ENCODE measurements at places on chromosomes 11 and 22.

- no peak for DNase-seq
These were observed 102.0 kb downstream of the INSC start for GRCh38 chr11:15216678-15217077.

DNA sequence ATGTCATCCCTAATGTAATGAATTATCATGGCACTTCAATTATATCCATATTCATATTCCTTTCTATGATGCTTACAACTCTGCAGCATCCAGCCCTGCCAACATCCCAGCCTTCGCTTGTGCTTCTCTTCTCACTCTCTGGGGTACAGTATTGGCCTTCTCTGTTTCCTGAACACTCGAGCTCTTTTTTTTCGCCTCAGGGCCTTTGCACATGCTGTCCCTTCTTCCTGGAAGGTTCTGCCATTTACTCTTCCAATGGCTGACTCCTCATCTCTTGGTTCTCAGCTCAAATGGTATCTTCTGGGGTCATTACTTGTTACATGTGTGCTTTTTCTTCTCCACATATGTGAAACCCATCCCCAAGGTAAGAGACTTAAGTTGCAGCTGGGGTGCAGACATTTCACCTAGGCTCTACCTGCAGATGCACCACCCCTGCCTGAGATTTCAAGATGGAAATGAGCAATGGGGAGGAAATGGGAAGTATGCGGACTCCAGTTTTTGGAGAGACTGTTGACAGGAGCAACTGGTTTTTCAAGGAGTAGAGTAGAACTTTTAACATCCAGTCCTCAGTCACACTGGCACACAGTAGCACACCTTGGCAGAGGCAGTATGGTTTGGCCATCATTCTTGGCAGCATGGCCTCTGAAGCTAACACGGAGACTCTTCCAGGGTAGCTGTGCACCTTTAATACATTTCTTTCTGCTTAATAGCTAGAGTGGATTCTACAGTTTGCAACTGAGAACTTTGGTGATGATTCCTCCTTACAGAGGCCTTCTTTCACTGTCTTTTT, 42.4 kb upstream of the DMC1 start:
- no peak for DNase-seq

DNA sequence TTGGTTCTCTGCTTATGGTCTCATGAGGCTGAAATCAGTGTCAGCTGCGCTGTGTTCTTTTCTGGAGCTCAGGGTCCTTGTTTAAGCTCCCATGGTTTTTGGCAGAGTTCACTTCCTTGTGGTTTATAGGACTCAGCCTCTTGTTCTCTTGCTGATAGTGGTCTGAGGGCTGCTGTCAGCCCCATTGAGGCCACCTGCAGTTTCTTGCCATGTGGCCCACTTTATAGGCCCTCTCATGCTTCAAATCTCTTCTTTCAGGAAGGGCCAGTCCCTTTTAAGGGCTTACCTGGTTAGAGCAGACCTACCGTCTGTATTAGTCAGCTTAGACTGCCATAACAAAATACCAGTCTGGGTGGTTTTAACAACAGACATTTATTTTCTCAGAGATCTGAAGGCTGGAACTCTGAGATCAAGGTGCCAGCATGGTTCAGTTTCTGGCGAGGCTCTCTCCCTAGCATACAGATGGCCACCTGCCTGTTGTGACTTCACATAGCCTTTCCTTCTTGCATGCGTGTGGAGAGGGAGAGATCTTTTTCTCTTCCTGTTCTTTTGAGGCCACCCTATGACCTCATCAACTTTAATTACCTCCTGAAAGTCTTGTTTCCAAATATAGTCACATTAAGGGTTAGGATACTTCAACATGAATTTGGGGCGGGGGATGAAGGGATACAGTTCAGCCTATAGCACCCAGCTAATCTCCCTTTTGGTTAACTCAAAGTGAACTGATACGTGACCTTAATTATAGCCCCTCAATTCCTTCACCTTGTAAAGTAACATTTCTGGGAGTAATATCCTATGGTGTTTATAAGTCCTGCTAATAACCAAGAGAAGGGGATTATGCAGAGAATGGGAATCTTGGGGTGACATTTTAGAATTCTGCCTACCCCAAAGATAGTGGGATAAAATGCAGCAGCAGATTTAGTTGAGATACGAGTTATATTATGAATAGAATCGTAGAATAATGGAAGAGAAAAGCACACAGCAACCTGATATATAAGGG, 131.8 kb downstream of the UVRAG start:
- no peak for DNase-seq

DNA sequence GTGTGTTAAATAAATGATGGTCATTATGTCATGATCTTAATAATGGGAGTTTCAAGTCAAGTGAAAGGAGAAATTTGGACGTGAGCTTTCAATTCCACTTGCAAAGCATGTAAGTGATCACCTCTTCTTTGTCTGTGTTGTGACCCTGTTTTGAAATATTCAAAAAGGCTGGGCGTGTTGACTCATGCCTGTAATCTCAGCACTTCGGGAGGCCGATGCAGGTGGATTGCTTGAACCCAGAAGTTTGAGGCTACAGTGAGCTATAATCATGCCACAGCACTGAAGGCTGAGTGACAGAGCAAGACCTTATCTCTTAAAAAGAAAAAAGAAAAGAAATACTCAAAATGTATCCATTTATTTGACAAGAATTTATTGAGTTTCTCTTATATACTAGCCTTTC, 32.9 kb upstream of the EED start:
- DNase-seq, result no peak

DNA sequence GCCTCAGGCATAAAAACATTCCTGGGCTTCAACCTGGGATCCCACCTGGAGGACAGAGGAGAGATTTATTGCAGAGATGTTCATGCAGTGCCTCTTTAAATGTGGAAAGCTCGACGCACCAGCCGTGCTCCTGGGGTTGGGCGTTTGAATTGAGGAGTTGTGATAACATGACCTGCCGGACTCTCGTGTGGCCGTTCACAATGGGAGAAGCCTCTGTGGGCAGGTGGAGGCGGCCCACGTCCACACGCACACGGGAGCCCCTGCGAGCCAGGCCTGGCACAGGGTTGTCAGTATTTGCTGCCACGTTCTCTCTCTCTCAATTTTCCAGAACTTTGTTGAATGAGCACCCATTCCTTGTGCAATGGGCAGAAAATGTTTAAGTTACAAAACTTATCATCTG, 58.3 kb upstream of the PPARA start:
- no peak for DNase-seq

- DNase-seq, result no peak
These were observed 19.3 kb upstream of the ARAP1 start for GRCh38 chr11:72771507-72771906.

DNA sequence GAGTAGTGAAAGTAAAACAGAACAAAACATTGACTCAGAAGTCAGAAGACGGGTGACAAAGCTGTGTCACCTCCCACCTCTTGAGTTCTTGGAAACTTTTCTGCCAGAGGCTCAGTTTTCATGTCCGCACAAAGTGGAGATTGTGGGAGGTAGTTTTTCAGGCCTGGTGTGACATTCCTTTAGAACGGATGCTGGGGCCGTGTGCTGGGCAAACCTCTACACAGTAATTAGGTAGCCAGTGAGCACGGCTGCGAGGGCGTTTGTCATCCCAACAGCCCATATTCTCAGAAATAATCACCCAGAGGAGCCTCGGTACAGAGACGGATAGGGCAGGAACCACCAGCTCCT, 1054.4 kb downstream of the TBC1D22A start:
- DNase-seq, result no peak

- no peak for DNase-seq
These were observed 200.5 kb downstream of the TRIM29 start for GRCh38 chr11:119937412-119937811.

DNA sequence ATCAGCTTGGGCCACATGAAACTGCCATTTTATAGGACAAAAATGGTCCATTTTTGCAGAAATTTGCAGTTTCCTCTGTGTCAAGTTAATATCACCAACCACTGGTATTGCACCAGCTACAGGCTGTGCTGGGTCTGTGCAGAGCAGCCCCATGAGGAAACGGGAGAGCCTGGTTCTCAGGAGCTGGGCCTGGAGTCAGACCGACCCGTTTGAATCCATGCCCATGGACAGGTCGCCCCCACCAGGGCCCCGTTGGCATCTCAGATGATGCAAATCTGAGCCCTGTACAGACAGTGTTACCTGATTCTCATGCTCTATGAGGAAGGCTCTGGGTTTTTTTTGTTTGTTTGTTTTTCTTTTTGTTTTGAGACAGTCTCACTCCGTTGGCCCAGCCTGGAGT, 9.8 kb upstream of the SEC14L6 start:
- no peak for DNase-seq

- DNase-seq, result no peak
These were observed 54.6 kb upstream of the WNT7B start for GRCh38 chr22:46031557-46031956.

DNA sequence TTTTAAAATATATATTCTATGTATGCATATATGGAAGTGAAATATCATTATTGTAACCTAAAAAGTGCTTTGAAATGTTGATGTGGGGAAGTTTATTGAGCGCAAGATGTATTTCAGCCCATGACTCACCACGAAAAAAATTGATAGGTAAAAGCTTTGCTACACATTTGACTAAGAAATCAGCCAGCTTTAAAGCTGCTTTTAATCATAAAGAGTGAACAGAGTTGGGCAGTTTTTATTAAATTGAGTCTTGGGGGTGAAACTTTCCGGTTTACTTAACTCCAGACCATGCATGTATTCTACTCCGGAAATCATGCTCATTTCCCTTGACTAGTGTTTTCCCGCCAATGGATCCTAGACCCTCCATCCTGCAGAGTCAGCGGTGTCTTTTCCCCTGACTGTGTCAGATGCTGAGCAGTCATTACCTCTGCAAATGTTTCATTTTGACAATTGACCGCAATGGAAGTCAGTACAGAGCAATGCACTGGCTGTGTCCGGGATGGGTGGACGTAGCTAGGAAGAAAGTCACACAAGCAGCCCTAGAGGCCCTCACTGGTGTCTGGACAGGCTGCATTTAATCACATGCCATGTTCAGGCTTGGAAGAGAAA, 47.2 kb upstream of the MPEG1 start:
- no peak for DNase-seq

DNA sequence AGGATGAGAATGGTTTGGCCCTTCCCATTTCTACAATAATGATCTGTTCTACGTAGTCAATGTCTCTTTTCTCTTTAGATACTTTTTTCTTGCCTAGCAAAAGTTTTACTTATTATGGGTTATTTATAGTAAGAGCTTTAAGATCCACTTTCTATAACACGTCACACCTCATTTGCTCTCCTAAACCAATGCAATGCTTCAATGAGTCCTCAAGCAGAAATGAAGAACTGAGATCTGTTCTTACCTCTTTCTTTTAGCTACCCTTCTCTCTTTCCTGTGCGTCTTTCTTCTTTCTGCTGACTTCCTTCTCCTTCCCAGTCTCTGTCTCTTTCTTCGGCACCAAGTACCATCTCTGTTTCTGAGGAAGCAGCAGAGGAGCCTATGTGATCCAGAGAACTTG, 61.8 kb downstream of the SNX19 start:
- DNase-seq, result no peak

- no peak for DNase-seq
These were observed 14.0 kb upstream of the CTSD start for GRCh38 chr11:1777737-1778136.

DNA sequence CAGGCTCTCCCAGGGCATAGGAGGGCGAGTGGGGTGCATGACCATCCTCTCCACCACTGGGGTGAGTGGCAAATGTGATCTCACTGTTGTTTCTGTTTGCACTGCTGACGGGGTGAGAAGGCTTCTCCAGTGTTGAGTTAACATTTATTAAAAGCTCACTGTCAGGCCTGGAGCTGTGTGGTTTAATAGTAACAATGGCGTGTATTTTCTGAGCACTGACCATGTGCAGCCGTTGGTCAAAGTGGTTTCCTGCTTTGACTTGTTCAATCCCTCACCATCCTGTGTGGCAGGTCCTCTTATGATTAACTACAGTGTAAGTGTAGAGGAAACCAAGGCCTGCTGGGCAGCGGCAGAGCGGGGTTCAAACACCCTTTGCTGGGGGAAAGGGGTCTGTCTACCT, 4.4 kb downstream of the A4GALT start:
- no peak for DNase-seq
